ENCODE measurements at places on chromosomes 3 and 15.
A peak's percentile ranks its signal among the peaks of the same experiment; 100 is the strongest.

- DNase-seq: no peak
These were observed 216.6 kb upstream of the PRICKLE2 start for GRCh38 chr3:64441861-64442260.

GRCh38 chr3:183198939-183199338 lies 36.4 kb upstream of the LAMP3 start:
- no peak for DNase-seq

DNA sequence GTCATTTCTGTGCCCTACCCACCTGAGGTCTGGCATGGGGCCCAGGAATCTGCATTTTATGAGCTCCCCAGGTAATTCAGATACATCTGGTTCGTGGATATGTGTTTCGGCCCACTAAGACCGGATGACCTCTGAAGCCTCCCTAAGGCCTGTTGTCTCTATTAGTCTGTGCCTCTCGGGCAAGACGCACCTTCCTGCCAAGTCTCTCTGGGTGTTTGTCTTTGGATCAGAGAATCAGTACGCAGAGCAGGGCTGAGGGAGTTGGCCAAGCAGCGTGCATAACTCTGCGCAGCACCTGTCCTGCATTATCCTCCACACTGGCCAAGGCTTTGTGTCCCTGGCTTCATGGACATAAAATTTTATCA lies 181.0 kb downstream of the THSD4 start:
- DNase-seq: no peak

GRCh38 chr3:159668990-159669476 lies 319.6 kb upstream of the IL12A start:
- DNase-seq: no peak

DNA sequence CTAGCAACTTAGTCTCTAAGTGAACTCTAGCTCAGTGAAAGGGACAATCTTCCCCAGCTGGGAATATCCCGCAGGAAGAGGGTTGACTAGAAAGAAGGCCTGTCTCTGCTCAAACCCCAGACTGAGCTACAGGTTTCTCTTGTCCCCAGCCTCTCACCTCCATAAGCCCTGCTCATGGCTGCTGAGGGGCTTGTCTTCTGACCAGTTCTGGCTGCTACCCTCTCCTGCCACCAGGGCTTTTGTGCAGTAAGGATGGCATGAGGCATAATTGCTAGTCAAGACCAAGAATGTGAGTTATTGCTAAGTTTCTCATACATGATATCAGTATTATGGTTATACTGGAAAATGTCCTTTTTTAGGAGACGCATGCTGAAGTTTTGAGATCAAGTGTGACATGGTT lies 21.3 kb downstream of the WDR53 start:
- DNase-seq: no peak

- DNase-seq: no peak
These were observed 148.1 kb downstream of the WDR72 start for GRCh38 chr15:53611145-53611920.

GRCh38 chr3:47897954-47898353 lies 95.0 kb downstream of the DHX30 start:
- no peak for DNase-seq

DNA sequence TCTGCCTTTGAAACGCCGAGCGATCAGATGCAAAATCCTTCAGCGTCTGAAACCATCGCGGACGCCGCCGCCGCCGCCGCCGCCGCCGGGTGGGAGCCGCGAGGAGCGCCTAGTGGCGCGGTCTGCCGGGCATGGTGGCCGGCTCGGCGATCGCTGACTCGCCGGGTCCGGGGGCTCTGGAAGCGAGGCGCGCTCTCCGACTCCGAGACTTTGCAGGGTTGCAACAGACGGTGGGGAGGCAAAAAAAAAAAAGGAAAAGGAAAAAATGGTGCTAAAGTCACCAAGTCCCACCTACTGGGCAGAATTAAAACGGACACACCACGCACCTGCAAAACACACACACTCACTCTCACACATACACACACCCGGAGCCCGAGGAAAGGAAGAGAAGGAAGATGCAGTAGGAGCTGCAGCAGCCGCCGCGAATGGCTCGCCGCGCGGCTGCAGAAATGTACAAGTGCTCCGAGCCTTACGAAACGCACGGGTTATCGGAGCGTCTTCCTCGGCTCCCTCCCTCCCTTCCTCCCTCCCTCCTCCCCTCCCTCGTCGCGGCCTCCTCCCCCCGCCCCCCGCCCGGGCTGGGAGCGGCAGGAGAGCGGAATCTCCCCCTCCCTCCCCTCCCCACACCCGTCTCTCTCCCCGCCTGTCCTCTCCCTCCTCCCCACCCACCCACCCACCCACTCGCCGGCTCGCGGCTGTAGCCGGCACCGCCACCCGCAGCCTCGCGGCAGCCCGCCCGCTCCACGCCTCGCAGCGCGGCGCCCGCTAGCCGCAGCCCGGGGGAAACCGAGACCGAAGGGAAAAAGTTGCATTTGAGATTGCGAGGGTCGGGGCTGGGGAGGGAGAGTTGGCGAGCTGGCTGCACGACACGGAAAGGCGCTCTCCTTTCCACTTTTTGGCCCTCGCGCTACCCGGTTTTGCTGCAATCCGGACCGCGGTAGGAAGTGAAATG lies at the start of gene NTRK3:
Gene NTRK3, minus strand, starts transcription at position 461 of the 952 bp plus-strand sequence. CDS start 586 bp downstream, outside the sequence.
- DNase-seq: peak; percentile 80

GRCh38 chr3:184332370-184333090 lies 4.9 kb upstream of the FAM131A start:
- DNase-seq: no peak

DNA sequence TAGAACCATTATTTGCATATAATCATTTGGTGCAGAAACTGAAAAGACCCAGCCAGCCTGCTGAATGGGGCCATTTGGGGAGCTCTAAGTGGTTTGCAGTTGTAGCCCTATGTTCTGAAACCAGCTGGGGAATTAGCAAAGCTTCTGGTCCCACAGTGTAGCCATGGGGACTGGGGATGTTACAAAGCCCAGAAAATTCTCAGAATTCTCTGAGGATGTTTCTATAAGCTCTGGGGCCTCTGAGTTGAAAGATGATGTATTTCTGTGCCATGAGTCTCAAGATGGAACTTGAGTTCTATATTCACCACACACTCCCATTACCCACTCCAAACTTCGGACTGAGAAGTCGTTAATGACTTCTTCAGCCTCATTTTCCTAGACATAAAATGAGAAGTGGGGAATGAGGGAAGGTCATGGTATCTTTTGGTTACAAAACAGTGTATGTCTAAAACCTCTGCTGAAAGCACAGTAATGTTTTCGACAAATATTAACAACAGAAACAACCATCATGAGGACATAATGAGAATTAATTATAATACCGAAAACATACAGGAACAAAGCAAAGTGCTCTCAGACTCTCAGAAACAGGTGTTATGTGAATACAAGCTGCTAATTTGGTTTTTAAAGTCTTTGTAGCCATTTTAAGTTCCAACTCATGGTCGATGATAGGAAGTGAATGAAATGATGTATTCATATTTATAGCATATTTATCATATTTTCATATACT lies 89.4 kb downstream of the RFTN1 start:
- DNase-seq: no peak

GRCh38 chr3:141371882-141372281 lies 3.6 kb downstream of the ZBTB38 start:
- no peak for DNase-seq

GRCh38 chr3:23496165-23496564 lies 293.0 kb downstream of the UBE2E2 start:
- no peak for DNase-seq

GRCh38 chr3:171954690-171955383 lies 84.5 kb upstream of the FNDC3B start:
- no peak for DNase-seq

All from cerebellum (tissue), 4 donors.